ENCODE measurements at places on chromosomes 4 and X.

DNA sequence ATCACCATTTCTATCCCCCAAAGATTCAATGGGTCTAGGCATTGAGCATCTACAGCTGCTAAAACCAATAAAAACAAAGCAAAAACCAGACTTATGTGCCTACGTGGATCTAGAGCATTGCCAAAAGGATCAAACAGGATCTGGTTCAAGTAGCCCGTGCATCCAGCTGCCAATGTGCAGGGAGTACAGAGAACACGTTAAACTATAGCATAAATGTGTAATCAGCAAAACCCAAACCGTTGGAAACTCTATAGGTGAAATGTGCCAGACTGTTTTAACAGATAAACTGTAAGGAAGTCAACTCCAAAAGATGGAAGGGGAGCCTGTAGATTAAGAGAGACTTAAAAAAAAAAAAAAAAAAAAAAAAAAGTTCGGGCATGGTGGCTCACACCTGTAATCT is 58.5 kb downstream of the APOO start:
- DNase-seq = no peak

GRCh38 chr4:40524366-40525041 is 105.2 kb downstream of the RBM47 start:
- no peak for DNase-seq

DNA sequence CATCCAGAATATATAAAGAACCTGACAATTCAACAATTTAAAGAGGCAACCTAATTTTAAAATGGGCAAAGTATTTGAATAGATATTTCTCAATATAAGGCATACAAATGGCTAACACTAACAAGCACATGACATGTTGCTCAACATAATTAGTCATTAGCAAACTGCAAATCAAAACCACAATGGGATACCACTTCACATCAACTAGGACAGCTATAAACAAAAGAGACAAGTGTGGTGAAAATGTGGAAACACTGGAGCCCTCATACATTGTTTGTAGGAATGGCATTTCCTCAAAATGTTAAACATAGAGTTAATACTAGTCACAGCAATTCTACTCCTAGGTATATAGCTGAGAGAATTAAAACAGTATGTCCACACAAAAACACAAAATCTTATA is 96.7 kb downstream of the CORIN start:
- DNase-seq = no peak

GRCh38 chrX:150934453-150934852 is 36.0 kb upstream of the CD99L2 start:
- peak; percentile 15 for DNase-seq

GRCh38 chrX:252244-252956 is 28.8 kb upstream of the PLCXD1 start:
- no peak for DNase-seq
